ENCODE measurements at places on chromosomes 2 and 18.

DNA sequence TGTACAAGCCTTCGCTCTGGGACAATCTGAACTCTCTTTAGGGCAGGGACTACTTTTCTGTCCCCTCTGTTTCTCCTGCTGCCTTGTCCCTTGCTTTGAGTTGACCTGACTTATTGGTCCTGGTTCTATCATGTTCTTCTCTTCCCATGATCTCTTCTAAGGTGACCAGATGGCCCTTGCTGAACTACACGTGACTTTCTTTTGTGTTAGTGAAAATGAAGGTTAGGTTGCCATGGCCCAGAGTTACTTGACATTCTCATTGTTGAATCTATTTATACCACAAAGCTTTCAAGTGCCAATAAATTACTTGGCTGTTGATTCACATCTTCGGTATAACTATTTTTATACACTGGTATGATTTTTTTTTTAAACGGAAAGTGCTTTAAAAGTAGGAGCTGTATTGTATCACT, 24.4 kb downstream of the MRPL33 start:
- DNase-seq: no peak

GRCh38 chr2:229530434-229530833, 183.9 kb downstream of the DNER start:
- no peak for DNase-seq

GRCh38 chr18:8984131-8984721, 118.3 kb upstream of the NDUFV2 start:
- no peak for DNase-seq

GRCh38 chr2:209411296-209411695, 12.6 kb upstream of the MAP2 start:
- DNase-seq: no peak

DNA sequence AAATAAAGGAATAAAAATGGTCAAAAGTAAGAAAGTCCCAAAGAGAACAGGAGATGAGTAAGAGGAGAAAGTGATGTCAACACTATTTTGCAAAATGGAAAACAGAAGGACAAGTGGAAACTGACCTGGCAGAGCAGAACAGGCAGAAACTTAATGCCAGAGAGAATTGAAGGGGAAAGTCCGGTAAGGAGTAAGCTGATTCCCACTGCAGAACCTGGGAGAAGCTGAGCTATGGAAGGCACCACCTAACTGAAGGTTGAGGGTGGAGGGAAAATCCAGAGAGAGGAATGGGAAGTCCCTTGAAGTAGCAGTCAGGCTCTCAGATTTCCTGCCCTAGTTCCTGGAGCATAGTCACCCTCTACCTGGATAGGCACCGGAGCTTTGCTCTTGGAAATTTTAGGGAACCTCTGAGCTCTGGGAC, 59.8 kb downstream of the MOGAT1 start:
- no peak for DNase-seq

DNA sequence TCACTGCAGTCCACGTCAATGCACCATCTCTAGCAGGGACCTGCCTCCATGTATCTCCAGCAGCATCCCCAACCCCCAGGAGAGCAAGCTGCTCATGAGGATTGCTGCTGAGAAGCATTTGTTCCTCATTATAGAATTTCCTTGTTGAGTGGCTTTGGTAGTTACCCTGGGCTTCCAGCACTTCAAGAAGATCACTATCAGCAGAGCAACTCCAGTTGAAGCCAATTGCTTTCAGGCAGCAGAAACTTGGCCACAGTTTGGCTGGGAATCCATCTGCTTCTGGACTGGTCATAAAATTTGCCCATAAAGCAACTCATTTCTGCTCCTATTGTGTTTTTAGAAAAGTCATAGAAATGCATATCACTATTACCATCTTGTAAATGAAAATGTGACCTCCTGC, 17.4 kb downstream of the TRPM8 start:
- no peak for DNase-seq

- DNase-seq: no peak
These were observed 38.7 kb downstream of the MCFD2 start for GRCh38 chr2:46876741-46877384.

- no peak for DNase-seq
These were observed 205.9 kb downstream of the IKZF2 start for GRCh38 chr2:212945526-212945925.

- DNase-seq: no peak
These were observed 40.7 kb downstream of the SLC9A2 start for GRCh38 chr2:102660070-102660469.

DNA sequence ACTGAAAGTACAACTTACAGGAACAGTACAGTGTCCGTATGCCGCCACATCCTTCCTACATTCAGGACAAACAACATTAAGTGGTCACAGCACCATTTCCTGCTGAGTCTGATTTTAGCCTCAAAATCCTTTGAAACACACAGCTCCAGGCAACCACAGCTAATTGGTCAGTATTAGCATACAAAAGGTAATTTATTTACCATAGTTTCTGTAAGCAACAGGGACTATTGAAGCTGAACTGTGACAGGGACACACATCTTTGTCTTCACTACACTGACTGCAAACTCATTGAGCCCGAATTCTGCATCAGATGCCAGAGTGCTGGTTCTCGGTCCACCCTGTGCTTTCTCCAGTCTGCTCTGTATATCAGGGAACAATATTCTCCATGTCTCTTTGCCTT, 151.8 kb downstream of the ST6GAL2 start:
- DNase-seq: no peak

DNA sequence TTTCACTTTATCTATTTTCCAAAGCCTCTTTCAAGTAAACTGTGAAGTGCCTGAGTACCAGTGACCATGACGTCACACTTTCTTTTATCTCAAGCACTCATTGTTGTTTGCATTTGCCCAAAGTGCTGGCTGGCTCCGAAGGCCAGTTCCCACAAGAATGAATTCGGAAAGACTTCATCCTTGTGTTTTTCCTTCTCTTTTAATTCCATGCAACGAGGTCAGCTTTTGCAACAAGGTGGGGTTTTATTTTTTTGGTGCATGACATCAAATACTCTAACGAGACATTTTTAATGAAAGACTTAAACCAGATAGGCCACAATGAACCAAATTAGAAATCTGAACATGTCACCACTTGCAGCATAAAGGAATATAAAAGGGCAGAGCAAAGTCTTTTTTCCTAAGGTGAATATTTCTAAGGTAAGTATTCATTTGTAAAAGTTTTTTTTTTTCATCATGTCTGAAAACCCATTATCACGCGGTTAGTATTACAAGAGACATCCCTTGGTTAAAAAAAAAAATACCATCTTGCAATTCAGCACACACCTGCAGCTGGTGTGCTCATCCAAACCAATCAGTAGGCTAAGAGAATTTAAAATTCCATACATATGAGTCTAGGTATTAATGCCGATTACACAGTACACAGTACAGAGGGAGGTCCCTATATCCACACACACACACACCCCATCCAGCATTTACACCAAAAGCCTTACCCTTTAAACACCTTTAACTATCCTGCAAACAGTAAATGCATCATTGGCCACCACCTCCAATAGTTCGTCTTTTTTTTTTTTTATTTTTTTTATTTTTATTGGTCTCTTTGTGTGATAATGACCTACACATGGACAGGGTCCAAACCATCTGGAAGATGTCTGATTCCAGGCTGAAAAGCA, 2.3 kb downstream of the ARL4C start:
- DNase-seq: no peak

GRCh38 chr2:160168878-160169277, 31.2 kb downstream of the ITGB6 start:
- DNase-seq: no peak

GRCh38 chr2:86274918-86275275, 62.5 kb downstream of the REEP1 start:
- no peak for DNase-seq

- no peak for DNase-seq
These were observed 6.2 kb downstream of the PRKD3 start for GRCh38 chr2:37318401-37318800.

DNA sequence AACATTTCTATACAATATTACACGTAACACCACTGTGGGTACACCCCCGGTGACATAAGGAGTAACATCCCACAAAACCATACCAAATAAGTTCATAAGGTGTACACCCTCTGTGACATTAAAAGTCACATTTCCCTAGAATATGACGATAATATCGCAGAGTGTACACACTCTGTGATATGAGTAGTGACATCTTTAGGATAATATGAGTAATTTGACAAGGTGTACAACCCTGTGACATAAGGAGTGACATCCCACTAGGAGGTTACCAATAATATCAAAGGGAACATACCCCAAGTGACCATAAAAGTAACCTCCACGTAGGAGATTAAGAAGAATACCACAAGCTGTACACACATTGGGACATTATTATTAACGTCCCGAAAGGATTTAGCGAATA, 24.0 kb upstream of the TEX261 start:
- no peak for DNase-seq

- DNase-seq: no peak
These were observed 210.3 kb upstream of the GCFC2 start for GRCh38 chr2:75920859-75921551.

GRCh38 chr2:235414422-235414821, 79.4 kb upstream of the AGAP1 start:
- DNase-seq: no peak

Data from dorsolateral prefrontal cortex (tissue), 122 donors.